CD4-positive, alpha-beta T cell treated with Interleukin-6 for 4 hours (primary cell): ENCODE measurements at places on chromosomes 6 and 20.

GRCh38 chr6:37305841-37306425 lies 47.9 kb upstream of the RNF8 start:
- DNase-seq = no peak

DNA sequence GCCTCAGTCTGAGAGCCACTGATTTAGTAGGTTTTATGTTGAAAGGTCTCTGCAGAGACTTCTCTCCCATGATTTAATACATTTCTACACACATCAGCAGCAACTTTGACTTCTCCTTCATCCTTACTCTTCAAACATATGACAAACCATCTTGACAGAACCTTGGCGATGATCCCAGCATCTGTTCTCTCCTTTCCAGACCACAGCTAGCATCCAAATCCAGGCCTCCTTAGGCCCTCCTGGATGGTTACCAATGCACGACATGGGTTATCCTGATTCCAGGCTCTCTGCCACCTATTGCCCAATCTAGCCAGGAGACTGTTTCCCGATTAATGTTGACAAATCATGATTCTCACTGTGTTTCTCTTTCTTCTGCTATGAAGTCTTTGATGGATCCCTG lies 16.8 kb downstream of the LAMA4 start:
- DNase-seq = no peak

DNA sequence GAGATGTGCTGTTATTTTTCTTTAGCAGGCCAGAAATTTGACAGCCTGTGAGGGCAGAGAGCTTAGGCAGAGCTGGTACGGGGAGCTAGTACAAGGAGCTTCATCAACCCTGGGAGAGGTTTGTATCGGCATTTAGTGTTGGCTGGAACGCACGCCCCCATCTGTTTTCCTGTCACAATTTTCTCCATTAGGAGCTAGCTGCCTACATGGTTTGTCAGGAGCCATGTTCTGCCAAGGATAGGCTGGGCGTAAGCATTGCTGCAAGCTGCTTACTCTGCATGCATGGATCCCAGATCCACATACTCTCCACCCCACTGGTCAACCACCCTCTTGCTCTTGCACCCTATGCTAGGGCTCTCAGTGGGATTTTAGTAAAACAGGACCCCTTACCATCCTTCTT lies 449.0 kb upstream of the CHD6 start:
- DNase-seq = no peak

- DNase-seq = no peak
Observed at GRCh38 chr6:23446469-23446967, 679.5 kb upstream of the NRSN1 start.

GRCh38 chr6:87700397-87701343 lies 1.4 kb downstream of the AKIRIN2 start:
- peak; percentile 58 for DNase-seq

DNA sequence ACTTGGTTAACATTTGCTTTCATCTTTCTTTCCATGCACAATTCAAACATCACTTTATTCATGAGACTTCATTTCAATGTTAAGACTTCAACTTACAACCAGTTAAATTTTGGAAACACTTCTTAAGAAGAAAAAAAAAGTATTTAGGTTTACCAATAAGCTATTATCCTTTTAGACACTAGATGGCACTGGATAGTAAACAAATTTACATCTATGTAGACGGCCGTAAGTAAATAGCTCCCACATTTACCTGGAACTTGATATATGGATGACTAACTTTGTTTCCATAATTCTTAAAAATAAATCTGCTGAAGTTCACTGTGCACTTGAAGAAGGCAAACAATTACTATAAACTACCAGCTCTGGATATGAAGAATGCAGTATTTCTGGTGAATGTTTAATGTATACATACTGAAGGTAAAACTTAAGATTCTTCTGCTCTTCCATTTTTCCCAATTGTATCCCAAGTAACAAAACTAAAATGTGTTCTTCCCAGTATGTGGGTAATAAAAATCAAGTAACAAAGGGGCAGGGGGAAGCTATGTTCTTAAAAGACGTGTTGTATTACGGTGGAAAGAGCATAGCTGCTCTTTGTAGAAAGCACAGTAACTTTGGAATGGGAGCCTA lies 130.6 kb upstream of the C6orf118 start:
- no peak for DNase-seq
